NCI-H187 (cell line): ENCODE measurements at places on chromosomes 6 and 20.

- DNase-seq = no peak
These were observed 1.0 kb upstream of the TGM6 start for GRCh38 chr20:2379511-2380229.

DNA sequence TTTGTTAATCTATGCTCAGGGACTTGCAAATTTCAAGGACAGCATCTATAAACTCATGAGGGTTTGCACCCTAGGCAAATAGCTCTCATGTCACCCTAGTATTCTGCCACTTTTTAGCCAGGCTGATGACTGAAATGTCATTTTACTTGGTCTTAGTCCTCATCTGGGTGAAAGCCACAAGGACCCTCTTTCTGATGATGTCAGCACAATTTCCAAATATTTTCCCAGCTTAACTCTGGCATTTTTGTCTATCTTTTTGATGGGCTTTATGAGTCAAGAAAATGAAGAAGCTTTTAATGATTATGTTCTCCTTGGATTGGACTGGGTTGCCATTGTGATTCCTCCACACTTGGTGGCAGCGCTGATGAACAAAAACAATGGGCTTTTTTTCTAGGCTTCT, 420.1 kb upstream of the BTBD3 start:
- DNase-seq = no peak

DNA sequence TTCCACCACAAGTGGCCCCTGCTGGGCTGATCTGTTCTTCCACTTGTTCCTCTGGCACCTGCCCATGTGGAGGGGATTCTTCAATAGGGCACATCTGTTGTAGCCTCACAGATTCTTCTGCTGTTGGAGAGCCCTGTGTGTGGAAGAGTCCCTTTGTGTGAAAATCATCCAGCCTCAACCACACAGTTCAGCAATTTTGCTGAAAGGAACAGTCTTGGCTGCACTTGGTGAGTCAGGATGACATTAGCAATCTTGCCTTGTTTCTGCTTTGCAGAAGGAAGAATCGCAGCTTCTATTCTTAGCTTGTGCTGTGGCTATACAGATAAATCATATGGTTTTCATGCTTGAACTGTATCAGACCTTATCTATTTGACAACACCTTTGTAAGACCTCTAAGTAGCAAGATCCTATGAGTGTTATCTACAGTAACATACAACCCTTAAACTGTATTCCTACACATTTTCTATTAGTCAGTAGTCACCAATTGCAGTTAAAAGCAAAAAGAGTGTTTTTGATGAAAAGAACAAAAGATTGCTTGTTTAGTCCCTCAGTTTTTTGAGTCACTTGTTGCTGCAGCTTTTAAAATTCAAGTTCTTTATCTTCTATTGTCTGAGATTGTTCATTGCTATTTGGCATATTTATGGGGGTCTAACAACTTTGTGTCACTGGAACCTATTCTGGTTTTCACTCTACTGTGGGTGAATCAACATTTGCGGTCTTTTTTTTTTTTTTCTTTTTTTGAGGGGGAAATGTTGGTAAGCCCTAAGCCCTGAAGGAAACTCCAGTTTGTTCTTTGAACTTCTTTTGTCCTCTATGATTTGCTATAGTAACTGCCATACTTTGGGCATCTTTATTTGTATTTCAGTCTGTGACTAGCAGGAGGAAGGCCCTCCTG, 231.6 kb downstream of the TFAP2B start:
- DNase-seq = no peak

DNA sequence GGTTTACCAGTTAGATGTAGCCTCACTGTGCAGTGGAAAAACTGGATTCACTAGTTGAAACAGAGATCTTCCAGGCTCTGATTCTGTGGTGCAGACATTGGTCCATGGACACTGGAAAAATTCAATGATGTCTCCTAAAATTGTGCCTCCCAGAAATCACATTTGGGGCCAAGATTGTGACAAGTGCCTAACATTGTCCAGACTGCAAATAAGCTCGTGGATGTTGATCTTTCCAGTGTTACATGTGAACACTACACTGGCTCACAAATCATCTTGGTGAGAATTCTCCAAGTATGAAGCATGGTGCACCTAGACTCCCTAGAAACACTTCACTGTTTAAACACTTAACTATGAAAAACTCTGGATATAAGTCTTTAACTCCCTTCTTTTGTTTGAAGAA, 140.4 kb downstream of the HAO1 start:
- DNase-seq = no peak

DNA sequence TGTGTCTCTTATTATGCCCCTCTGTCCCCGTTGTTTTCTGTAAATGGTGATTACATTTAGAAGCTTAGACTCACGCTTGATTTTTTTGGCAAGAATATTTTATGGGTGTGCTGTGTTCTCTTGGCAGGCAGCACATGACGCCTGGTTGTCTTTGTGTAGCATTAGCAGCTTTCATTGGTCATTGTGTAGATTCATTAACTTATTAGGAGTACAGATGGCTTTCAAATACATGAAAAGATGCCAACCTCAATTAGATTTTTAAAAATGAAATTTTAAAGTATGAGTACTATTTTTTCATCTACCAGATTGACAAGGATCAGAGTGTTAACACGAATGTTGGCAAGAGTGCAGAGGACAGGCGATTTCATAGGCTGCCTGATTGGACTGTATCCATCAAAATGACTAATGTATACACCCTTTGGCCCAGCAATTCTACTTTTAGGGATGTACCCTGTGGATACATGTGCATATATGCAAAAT, 15.2 kb downstream of the COX4I2 start:
- no peak for DNase-seq
